ENCODE measurements at places on chromosomes 13 and 19. TPM values are rescaled to one million over a fixed set of nuclear protein-coding genes. Genes with fewer than 3 reads are reported as not detected.
A peak's percentile ranks its signal among the peaks of the same experiment; 100 is the strongest.

EID2B gene
- 14.6 TPM for total RNA-seq

TUBA3C gene
- total RNA-seq, result not detected

PCDH17 gene
- 37.8 TPM for total RNA-seq

DNA sequence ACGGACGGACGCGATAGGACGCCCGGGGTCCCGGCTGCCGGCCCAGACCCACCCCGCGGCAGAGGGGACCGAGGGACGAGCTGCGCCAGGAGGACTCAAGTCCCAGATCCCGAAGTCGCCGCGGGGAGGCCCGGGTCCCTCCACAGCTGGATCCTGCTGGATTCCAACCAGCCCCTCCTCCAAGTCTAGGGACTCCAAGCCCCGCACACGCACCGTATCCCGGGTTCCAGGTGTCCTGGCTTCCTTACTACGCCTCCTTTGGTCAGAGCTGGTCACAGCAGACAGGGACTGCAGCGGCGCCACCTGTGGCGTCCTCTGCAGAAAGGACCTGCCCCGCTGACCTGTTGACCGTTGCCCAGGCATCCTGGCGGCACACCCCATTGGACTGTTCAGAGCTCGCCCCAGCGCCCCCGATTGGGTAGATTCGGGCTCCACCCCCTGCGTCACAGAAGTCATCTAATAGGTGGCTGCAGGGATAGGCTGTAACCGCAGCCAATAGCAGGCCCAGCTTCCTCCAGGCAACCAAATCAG, 29.0 kb upstream of the ZNF709 start:
- peak; percentile 60 for DNase-seq

DNA sequence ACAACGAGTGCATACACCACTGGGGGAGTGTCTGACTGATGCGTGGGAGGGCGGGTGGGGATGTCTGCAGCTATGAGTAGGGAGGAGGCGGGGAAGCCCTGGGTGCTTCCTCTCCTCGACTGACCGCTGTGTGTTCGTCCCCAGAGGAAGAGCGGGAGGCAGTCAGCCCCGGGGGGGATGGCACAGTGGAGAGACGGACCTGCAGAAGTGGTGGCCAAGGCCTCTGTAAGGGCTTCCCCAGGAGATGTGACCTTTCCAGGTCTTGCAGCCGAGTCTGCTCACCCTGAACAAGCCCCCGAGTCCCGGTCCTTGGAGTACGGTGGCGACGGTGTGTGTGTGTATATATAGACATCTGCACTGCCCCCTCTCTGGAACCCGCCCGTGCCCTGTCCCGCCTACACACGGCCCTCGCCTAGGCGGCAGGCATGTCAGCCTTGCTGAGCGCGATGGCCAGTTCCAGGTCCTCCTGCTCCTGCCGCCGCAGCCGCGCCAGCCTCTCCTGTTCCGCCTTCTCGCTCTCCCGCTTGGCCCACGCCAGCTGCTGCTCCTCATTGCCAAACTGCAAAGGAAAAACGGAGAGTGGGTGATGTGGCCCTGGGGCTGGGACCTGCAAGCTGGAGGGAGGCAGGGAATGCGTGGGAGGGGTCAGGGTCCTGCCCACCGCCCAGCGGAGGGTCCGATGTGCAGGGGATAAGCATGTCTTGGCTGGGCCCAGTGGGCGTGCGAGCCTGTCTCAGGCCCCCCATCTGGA, 30.8 kb downstream of the KLF2 start:
- peak; percentile 34 for DNase-seq

- no peak for DNase-seq
Observed at GRCh38 chr19:7336321-7336973, 12.3 kb upstream of the ARHGEF18 start.

DNA sequence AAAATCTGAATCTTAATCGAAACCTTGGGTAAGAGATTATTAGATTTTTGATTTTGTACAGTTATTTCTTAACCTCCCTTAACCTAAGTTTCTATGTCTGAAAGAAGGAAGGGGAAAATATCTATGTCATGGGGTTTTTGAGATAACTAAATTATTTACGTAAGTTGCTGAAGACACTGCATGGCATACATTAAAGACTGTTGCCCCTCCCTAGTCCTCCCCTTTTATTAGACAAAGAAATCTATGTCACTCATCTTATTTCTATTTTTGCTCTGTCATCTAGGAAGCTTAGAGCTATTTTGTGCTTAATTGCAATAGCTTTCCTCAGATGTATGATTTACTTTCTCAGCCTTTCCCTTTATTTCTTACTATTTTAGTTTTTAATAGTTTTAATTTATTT, 15.0 kb downstream of the COG6 start:
- DNase-seq, result no peak
